ENCODE measurements at places on chromosomes 13 and 19.

- no peak for DNase-seq
Measured at GRCh38 chr13:113065406-113066141, 40.0 kb upstream of the F7 start.

DNA sequence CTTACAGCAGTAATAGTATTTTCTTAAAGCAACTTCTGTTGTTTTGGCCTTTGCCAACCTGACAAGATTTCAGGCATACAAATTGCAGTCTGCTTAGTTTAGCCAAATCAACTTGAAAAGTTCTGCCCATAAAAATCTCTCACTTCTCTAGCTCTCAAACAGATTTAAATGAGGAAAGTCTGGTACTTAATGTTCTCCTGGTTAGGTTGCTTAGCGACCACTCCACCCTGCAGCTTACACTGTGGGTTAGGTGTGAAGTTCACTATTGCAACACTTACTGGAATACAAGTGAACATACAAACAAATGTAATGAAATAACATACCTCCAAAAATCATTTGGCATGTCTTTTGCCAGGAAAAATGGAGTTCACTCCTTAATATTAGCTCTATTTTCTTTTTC lies 178.7 kb upstream of the PCDH9 start:
- no peak for DNase-seq

- DNase-seq: no peak
Measured at GRCh38 chr19:33788676-33789075, 8.0 kb upstream of the KCTD15 start.

DNA sequence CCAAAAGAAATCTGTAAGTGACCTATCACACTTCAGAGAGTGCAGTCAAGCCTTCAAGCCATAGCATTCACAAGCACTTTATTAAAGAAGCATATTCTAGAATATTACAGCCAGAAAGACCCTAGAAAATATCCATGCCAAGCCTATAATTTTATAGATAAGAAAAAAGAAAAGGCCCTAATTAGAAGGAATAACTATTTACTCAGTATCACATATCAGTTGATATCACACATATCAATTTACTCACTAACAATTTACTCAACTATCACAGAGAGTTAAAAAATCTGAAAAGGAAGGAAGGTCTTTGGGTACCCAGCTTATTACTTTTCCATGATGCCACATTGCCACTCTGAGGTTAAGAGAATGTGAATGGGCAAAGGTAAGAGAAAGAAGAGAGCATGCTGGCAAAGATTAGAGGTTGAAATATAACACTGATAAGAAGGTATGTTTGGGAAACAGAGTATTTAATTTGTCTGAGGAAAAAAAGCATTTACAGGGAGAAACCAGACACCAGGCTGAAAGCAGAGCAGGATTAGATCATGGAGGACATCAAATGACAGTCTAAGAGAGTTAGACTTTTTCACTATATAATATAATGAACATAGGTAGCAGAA lies 186.2 kb downstream of the VWA8 start:
- no peak for DNase-seq

DNA sequence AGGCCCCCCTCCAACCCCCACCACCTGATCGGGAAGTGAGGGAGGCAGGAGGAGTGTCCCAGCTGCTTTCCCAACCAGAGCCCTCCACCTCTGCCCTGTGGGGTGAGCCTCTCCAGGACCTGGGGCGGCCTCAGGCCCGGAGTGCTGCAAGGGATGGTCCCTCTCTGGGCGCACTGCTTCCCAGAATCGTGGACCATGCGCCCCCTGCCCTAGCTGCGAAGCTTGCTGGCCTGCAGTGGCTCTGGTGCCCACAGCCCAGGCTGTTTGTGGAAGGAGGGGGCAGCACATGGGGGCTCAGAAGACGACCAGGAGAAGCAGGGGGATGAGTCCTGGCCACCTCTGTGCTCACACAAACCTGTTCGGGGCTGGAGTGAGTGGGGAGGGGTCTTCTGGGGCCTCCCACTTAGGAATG lies 33.6 kb downstream of the CEBPG start:
- DNase-seq: no peak

GRCh38 chr13:43230989-43231388 lies 207.6 kb downstream of the DNAJC15 start:
- no peak for DNase-seq

GRCh38 chr13:44605275-44605674 lies 29.1 kb upstream of the TSC22D1 start:
- DNase-seq: no peak

DNA sequence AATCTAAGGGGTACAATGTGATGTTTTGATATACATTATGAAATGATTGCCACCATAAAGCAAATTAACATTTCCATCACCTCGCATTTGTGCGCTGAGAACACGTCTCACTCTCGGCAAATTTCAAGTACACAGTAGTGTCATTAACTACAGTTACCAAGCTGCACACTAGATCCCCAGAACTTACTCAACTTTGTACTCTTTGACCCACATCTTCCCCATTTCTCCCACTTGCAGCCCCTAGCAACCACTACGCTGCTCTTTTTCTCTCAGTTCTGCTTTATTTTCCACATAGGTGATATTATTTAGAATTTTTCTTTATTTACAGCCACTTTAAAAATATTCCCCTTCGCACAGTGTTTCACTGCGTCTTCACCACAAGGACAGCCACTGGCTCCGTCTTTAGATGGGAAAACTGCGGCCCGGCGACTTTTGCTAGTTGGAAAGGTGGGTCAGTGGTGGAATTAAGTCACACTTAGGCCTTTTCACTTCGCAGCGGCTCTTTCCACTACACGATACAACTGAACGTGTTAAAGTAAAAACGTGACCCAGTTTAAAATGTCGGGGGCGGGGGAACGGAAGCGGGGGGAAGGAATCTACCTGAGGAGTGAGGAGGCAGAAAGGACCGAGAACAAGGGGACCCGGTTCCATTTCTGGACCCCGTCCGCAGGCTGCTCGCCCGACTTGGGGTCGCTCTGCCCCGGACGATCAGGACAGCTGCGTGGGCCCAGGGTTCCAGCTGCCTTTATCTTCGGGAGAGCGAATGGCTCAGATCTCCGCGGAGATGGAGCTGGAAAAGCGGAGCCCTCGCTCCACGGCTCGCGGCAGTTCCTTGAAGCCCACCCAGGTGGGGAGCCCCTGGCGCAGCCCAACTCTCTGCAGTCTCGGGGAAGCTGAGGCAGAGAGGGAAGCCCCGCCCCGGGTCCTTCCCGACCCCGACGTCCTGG lies 486.1 kb downstream of the UQCRFS1 start:
- no peak for DNase-seq

DNA sequence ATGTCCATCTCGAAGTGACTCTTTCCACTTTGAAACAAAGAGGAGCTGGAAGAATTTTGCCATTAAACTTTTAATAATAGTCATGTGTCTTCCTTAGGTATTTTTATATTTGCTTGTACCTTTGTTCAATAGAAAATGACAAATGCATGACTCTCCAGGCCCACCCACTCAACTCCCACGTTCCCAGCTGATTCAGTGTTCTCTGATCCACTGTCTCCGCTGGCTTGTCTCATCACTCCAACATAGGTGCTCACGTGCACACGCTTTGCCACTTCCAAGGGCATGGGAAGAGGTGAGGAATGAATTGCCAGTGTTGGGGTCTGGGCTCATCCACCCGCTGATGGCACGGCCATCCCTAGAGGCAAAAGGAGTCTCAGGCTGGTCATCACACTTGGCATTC lies 24.5 kb downstream of the RASL11A start:
- DNase-seq: no peak

DNA sequence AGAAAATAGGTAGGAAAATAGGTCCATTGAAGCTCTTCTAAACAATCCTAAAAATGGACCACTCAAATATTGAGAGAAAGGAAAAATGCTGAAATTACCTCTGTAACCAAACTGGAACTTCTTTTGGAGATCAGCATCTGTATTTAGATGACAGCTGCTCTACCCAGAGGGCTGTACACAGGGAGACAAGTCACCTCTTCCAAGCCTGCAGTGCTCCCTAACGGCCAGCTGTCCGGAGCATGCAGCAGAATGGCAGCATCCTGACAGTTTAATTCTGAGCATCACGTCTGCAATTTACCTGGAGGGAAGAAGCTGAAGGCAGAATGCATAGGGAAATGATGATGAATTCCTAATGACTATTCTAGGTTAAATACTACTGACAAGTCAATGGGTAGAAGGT lies 62.8 kb upstream of the DIAPH3 start:
- no peak for DNase-seq

- DNase-seq: peak; percentile 72
Measured at GRCh38 chr19:14381689-14382474, 638 bp downstream of the ADGRE5 start.

DNA sequence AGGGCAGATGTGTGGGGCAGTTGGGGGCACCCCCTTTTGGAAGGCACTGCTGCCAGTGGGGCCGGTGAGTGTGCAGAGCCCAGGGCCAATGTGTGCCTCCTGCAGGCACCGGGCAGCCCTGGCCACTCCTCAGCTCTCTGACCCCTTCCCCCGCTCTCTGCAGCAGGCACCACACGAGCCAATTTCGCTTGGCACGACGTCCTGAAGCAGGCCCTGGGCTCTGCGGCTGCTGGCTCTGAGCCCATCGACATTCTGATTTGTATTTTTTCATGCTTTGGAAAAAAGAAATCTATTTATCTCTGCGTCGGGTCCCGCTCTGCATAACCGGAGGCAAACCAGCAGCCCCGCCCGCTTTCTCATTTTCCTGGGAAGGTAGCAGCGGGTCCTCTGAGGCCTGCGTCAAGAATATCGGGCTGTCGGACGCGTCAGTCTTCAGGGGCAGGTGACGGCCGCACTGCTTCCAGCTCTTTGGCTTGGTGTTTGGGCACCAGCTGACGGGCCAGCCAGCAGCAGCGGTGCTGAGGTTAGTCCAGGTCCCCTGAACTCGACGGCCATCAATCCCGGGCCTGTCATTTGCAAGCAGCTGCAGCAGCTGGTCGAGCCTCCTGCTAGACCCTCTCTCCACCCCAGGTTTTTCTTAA lies 134.3 kb downstream of the KDM4B start:
- DNase-seq: no peak

- DNase-seq: no peak
Measured at GRCh38 chr19:29395111-29395733, 130.6 kb upstream of the VSTM2B start.

DNA sequence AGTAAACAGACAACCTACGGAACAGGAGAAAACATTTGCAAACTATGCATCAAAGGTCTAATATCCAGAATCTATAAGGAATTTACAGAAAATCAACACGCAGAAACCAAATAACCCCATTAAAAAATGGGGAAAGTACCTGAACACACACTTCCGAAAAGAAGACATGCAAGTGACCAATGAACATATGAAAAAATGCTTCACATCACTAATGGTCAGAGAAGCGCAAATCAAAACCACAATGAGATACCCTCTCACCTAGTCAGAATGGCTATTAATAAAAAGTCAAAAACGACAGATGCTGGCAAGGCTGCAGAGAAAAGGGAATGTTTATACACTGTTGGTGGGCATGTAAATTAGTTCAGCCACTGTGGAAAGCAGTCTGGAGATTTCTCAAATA lies 29.5 kb downstream of the SLC25A15 start:
- no peak for DNase-seq

DNA sequence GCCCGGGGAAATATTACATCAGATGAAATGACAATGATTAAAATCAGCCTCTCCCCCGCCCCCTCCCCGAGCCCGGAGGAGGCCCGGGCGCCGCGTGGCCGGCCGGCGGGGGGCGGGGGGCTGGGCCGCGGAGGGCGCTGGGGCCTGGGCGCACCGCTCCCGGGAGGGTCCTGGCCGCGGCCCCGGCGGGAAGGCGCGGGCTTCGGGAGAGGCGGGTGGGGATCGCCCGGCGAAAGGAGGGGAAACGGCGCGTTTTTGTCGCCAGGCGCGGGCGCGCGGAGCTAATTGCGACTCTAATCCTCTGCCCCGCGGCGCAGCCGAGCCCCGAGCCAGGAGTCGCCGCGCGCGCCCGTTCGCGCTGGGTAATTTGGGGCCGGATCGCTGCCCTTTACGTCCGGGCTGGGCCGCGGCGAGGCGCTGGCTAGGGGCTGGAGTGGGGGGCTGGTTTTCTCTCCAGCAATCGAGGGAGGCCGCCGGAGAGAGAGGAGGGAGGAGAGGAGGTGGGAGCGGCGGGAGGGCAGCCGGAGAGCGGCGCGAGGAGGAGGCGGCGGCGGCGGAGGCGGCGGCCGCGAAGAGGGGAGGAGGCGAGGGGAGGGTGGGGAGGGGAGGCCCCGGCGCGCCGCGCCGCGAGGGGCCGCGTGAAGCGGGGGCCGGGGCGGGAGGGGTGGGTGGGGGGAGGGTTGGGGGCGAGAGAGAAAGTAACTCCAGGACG lies at the start of gene KCTD15:
Gene KCTD15, plus strand, starts transcription at position 707 of the 712 bp plus-strand sequence. CDS start 3,585 bp downstream, outside the sequence.
- no peak for DNase-seq

DNA sequence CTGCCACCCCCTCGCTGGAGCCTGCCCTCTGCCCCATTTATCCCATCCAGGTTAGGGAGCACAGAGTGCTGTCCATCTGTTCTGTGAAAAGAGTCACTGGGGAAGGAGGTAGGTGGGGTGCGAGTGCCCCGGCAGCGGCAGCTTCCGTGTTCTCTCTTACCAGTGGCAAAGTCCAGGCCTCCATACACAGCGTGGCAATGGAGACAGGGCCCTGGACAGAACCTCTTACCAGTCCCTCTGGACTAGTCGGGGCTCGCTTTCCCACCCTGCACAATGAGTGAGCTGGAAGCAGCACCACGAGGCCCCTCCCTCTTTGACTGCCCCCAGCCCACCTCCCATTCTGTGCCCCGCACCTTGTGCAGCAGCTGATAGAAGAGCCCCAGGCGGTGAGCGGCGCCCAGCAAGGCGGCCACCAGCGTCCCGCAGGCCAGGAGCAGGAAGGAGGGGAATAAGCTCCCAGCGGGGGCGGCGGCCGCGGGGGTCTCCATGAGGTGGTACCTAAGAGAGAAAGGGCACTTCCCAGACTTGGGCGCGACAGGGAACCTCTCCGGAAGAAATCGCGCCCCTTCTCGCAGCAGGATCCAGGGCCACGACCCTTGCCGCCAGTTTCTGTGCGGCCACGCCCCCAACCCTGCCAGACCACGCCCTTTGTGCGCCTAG lies 17.5 kb downstream of the SYDE1 start:
- DNase-seq: no peak

DNA sequence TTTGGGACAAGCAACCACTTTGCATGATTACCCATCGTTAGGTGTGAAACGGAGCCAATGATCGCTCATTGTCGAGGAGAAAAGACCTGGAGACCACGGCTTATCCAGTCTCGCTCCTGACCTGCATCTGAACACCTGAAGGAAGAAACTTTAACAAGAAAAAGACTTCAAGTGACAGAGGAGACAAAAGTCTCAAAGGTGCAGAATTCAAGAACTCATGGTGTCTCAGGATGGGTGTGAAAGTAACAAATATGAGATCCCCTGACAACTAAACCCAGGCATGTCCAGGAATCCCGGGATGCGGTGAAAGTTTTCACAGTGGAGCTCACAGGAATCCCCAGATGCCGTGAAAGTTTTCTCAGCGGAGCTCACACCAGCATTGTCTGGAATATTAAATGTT lies 6.3 kb upstream of the ATP11A start:
- DNase-seq: no peak

DNA sequence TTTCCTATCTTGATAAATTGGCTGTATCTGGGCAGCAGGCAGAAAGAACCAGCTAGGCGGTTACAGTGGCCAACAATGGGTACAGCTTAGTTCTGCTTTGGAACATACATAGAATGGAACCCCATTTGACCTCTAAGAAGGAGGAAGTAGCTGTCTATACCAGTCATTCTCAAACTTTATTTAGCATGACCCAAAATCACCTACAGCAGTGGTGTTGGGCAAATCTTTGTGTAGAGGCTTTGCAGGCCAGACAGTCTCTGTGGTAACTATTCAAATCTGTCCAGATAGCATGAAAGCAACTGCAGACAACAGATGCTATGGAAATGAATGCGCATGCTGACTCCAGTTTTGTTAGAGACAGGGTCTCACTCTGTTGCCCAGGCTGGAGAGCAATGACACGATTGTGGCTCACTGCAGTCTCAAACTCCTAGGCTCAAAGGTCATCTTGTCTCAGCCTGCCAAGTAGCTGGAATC lies 12.0 kb upstream of the KCNC3 start:
- DNase-seq: no peak
